ENCODE measurements at places on chromosomes 7 and 10.

DNA sequence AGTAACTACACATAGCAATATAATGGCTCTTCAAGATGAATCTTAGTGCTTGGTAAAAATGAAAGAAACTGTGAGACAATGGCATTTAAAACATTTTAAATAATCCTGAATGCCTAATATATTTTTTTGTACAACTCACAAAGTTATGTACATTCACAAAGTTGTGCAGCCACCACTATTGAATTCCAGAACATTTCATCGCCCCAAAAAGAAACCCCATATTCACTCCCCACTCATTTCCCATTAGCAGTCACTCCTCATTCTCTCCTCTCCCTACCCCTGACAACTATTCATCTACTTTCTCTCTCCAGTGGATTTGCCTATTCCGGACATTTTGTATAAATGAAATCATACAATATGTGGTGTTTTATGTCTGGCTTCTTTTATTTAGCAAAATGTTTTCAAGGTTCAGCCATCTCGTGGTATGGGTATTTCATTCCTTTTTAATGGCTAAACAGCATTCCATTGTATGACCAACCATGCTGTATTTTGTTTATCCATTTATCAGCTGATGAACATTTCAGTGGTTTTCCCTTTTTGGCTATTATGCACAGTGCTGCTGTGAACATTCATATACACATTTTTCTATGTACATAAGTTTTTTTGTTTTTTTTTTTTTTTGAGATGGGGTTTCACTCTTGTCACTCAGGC lies 34.7 kb downstream of the ENTPD7 start:
- no peak for DNase-seq

GRCh38 chr10:131920151-131920550 lies 19.3 kb downstream of the PPP2R2D start:
- no peak for DNase-seq

- DNase-seq = no peak
Observed at GRCh38 chr10:58322835-58323209, 12.0 kb upstream of the UBE2D1 start.

GRCh38 chr7:41655426-41655825 lies 47.5 kb downstream of the INHBA start:
- DNase-seq = no peak

GRCh38 chr7:94397722-94398121 lies 3.0 kb downstream of the COL1A2 start:
- DNase-seq = no peak

DNA sequence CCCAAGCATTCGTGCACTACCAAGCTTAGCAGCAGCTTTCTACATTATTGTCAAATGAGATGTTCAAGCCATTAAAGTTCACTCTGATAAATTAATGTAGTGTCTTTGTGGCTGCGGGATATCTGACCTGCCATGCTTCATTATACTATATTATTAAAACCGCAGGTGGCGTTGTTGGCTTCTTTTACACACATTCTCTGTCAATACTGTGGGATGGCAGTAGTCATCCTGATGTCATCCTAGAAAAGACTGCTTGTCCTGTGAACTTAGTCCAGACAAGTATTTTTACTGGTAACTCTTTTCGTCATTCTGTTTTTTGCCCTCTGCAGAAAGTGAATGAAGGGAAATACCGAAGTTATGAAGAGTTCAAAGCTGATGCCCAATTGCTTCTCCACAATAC lies 103.9 kb downstream of the ZMYND11 start:
- no peak for DNase-seq

- no peak for DNase-seq
Observed at GRCh38 chr10:113594652-113595051, 41.8 kb downstream of the HABP2 start.

GRCh38 chr10:100534726-100535125 lies 1.0 kb upstream of the HIF1AN start:
- no peak for DNase-seq
